ENCODE measurements at places on chromosomes 1 and 21.
A peak's percentile ranks its signal among the peaks of the same experiment; 100 is the strongest.

DNA sequence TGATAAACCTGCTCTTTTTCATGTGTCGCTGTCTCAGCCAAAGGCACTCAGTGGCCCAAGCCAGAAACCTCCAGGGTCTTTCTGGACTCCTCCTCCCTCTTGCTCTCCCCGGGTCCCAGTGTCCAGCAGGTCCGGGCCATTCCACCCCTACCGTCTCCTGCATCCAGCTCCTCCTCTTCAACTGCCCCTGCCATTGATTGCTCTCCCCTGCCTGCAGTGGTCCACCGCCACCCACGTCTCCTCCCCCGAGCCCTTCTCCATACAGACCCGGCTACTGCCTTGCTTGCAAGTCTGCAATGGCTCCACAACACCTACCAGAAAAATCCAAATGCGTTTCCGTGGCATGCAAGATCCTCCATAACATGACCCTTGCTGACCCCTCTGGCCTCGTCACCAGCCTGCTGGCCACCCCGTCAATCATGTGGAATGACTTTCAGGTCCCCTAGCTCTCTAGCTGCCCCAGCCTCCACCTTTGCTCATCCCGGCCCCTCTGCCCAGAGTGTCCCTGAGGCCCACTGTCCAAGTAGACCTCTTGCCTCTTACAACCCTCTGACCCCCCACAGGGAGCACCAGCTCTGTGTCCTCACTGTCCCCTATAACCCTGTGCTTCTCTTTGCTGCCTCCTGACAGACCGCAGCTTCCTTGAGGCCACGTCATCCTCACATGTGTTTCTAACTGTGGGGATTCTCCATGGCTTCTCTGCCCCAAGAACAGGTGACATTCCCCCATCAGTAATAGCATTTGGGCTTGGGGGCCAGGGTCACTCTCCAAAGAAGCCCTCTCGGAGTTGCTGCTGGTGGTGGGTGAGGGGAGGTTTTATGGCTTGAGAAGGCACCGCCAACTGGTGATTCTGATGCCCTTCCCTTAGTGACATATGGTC, 15.0 kb downstream of the CACNA1S start:
- DNase-seq, result no peak

GRCh38 chr1:236391008-236391407, 3.1 kb upstream of the EDARADD start:
- no peak for DNase-seq

- peak; percentile 29 for DNase-seq
Measured at GRCh38 chr1:110508028-110508940, 10.7 kb downstream of the KCNA10 start.

DNA sequence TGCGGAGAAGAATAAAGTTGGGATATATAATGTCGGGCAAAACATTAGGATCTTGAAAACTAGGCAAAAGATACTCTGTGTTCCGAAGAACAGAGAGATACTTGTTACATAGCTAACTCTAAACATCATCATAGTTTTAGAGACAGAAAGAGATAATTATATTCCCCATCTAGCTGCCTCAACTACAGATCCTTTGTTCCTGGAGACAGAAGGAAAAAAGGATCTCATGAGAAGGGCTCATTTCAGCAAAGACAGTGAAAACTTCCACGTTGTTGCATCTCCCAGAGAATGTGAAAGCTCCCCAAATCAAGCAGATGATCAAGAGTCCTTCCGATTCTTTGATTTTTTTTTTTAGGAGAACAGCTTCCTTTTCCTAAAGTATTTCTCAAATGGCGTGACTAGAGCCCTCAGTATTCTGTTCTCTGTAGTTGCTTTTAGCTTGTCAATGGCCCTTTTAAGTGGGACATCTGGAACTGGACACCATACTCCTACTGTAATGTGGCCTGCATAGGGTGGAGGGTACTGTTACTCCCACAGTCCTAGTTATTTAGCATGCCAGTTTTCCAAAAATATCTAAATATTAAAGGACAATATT, 1048.2 kb downstream of the TTLL7 start:
- no peak for DNase-seq

GRCh38 chr1:236000781-236001180, 64.1 kb downstream of the NID1 start:
- DNase-seq, result no peak

DNA sequence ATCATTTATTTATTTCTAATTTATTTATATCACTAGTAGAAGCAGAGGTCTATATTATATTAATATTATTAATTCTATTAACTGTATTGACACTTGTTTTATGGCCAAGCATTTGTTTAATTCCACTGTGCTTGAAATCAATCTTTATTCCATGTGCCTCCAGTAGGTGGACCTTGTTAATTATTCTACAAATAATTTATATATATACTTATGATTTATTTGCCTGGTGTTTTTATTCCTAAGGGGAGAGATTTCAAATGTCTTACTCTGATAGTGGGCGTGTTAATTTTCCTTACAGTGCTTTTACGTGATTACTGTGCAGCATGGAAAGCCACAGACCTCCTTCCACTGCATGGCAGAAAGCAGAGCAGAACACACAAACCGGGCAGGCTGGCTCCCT, 17.5 kb upstream of the OR6N2 start:
- peak; percentile 8 for DNase-seq

DNA sequence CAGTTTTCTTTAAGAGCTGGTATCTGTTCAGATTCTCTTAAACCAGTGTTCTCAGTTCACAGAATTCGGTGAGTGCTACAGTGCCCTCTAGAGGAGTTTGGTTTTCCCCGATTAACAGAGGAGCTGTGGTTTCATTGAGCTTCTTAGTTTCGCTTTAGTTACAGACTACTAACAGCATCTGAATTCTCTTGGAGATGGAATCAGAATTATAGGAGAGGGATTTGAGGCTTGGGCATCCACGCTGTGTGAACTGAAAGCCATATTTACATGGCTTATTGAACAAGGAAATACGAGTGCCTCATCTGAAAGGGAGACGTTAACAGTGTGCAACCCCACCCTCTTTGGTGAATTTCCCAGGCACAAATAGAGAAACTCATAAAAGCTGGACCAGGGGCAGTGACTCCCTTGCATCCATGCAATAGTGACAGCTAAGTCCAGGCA, 202.0 kb downstream of the USH2A start:
- peak; percentile 66 for DNase-seq

GRCh38 chr21:42562816-42563215, 49.2 kb downstream of the SLC37A1 start:
- no peak for DNase-seq

DNA sequence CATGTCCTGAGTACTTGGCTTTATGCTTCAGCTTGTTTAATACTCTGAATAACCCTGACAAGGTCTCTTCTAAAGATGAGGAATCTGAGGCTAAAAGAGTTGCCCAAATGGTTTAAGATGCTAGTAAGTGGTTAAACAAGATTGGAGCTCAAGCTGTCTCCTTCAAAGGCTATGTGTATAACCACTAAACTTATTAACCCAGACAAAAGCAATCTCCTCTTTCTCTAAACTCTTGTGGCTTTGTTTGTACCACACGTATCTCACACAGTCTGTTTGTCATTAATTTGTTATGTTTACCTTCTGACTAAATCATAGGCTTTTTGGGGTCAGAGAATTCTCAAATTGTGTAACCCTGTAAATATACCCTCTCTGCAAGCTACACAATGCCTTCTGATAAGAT, 89.9 kb downstream of the HMCN1 start:
- no peak for DNase-seq

GRCh38 chr1:3470650-3471355, 16.3 kb downstream of the ARHGEF16 start:
- no peak for DNase-seq

DNA sequence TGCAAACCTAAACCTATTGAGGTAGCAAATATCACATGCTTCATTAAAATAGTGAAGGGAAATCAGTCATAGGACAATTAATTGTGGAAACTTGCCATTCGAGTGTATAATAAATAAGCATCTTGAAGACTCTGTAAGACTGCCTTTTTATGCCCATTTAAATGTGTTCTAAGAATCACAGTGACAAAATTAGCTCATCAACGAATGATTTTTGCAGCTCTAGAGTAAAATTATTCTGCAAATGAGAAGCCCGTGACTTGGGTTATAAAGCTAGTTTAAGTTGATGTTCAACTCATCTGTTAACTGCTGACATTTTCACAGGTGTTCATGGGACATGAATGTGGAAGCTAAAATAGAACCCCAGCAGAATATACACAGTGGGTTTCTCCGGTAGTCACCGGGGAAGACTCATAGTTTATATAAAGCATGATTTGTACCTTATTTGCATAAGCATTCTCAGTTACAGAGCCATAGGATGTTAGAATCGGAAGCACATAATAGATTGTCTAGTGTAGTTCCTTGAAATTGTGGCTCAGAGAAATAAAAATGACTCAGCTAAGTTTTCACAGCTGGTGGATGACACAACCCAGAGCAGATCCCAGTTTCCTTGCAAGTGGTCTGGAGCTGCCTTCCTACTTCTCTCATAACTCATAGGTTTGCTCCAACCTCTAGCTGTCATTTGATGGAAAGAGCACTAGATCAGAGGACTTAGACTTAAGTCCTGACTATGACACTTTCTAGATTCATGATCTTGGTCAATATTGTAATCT, 107.3 kb downstream of the UCHL5 start:
- DNase-seq, result peak; percentile 90

- peak; percentile 92 for DNase-seq
Measured at GRCh38 chr21:31354122-31354521, 10.1 kb upstream of the TIAM1 start.

- DNase-seq, result no peak
Measured at GRCh38 chr1:25559031-25559430, 15.6 kb downstream of the LDLRAP1 start.

DNA sequence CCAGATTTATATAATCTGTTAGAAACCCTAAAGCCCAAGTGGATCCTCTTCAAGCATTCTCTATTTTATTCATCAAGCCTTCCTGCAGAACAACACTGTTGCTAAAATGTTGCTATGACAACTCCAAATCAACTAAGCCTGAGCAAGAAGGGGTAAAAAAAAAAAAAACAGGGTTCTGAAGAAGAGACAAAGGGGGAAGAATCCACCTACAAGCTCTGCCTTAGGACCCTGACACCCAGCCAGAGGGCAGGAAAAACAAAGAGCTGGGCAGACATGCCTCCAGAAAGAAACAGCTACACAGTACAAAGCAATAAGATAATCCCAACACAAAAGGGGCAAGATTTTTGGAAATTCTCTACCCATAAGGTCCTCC, 1.3 kb downstream of the USF1 start:
- no peak for DNase-seq

GRCh38 chr1:21042929-21043605, 133.6 kb downstream of the EIF4G3 start:
- no peak for DNase-seq

DNA sequence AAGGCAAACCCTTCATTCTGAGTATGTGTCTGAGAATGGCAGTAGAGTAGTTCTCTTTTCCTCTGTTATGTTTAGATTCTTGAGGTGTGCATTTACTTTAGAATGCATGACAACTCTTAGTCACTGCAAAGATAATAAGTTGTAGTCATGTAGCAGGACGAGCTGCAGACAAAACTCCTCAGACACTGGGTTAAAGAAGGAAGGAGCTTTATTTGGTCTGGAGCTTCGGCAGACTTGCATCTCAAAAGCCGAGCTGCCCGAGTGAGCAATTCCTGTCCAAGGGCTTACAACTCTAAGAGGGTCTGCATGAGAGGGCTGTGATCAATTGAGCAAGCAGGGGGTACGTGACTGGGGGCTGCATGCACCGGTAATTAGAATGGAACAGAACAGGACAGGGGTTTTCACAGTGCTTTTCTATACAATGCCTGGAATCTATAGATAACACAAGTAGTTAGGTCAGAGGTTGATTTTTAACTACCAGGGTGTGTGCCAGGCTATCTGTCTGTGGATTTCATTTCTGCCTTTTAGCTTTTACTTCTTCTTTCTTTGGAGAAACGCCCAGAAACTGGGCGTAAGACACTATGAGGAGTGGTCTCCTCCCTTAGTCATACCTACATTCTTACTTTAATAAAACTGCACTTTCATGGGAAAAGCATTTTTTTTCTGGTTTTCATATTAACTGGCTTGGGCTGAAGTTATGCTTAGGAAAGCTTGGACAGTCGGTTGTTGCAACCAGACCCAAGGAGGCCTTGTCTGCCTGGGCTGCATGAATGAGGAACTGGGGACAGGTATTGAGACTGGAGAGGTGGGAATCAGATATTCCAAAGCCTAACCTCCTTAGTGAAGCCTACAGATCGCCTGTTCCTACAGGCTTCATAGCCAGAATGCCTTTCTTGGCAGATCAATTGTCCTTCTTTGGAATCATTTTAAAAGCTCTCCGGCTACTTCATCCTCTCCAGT, 115.1 kb downstream of the RHOU start:
- DNase-seq, result no peak

DNA sequence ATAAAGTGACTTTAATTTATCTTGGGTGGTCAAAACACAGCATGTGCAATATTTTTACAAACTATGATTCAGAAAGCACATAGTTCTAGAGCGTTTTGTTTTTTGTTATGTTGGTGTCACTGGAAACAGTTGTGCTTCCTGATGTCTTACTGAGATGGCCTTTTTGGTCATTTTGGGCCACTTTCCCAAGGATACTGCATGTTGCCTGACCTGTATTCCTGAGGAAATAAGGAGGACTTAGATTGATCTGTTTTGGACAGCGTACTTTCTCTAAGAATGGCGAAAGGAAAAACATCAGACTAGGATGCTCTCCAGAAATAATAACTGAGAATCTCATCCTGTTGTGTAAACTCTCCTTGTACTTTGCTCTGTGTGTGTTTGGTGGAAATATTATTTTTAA, 451.2 kb downstream of the USP25 start:
- no peak for DNase-seq

- DNase-seq, result no peak
Measured at GRCh38 chr1:63119575-63120155, 202.7 kb upstream of the FOXD3 start.

- DNase-seq, result no peak
Measured at GRCh38 chr1:115214098-115214497, 124.0 kb downstream of the NGF start.

- DNase-seq, result peak; percentile 81
Measured at GRCh38 chr1:8017495-8018197, 8.5 kb downstream of the ERRFI1 start.

DNA sequence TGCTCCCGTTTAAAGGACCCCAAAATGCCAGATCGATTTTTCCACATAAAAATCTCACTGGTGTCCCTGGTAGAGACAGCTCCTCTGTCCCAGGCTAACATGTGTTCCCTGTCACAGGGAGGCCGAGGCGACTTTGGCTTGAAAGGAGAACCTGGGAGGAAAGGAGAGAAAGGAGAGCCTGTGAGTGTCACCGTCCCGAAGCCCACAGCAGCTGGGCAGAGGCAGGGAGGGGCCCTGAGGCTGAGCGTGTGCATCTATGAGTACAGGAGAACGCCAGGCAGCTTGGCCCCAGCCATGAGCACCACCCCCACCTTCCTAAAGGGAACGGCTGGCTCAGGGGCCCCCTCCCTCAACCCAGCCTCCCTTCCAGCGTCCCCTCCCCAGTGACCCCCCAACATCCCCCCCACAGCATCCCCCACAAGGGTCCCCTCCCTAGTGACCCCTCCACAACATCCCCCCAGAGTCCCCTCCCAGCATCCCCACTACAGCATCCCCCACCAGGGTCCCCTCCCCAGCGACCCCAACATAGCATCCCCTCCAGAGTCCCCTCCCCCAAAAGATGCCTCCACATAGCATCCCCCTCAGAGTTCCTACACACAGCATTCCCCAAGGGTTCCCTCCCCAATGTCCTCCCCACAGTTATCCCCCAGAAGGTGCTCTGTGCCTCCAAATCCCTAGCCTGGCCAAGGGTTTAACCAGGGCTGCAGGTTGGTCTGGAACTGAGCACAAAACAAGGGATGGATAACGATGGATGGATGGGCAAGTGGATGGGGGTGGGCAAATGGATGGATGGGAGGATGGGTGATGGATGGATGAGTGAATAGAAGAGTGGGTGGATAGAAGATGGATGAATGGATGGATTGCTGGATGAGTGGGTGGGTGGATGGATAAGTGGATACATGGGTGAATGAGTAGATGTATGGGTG, 25.1 kb downstream of the COL6A2 start:
- no peak for DNase-seq
